Fibroblast of skin of back (primary cell): ENCODE measurements at places on chromosomes 6 and 20.

DNA sequence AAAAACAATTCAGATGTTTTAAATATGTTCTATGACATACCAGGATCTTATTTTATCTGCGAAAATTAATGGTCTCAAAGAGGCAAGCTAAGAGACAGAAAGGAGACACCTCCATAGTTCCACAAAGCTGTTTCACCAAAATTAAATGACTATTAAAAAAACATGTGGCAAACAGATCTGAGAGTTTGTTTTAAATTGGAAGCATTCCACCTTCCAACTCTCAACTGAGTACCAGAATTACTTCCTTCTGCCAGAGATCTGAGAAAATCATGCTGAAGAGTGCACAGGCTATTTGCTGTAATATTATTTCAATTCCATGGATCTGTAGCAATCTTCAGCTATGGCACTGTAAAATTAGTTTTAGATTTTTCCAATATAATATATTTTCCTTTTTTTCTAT, 669.5 kb upstream of the MARCKS start:
- DNase-seq: no peak

GRCh38 chr6:114301596-114302219, 41.1 kb downstream of the HS3ST5 start:
- DNase-seq: no peak

- no peak for DNase-seq
Observed at GRCh38 chr6:55557146-55557545, 21.8 kb downstream of the HMGCLL1 start.

GRCh38 chr6:133837801-133838349, 51.0 kb upstream of the TCF21 start:
- DNase-seq: peak; percentile 34

- DNase-seq: no peak
Observed at GRCh38 chr6:115360602-115361325, 699.9 kb downstream of the FRK start.
